ENCODE measurements at places on chromosomes 1 and 21.
A peak's percentile ranks its signal among the peaks of the same experiment; 100 is the strongest.

GRCh38 chr1:218983433-218983832 lies 190.2 kb upstream of the LYPLAL1 start:
- no peak for DNase-seq

- no peak for DNase-seq
Measured at GRCh38 chr21:31675960-31676359, 16.5 kb downstream of the SOD1 start.

- DNase-seq = no peak
Measured at GRCh38 chr1:119091618-119092017, 48.8 kb downstream of the WARS2 start.

DNA sequence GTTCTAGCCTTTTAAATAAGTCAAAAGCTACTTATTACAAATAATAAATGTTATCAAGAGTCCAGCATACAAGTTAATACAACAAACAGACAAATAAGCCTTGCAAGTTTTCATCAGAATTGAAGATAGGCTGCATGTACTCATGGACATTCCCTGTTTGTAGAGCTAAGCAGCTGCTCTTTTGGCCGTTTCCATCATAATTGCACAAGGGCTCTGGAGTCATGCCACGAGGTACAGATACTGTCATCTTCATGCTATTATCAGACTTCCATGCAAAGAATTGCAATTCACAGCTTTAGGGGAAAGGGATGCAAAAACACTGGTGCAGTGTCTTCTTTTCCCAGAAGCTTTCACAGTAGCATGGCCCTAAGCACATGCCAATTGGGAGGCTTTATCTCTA lies 52.8 kb upstream of the TBX15 start:
- peak; percentile 20 for DNase-seq

GRCh38 chr1:150909585-150910180 lies 16.5 kb upstream of the SETDB1 start:
- DNase-seq = no peak

- no peak for DNase-seq
Measured at GRCh38 chr1:29461115-29461739, 224.9 kb downstream of the PTPRU start.

GRCh38 chr1:82924666-82925065 lies 1074.3 kb downstream of the TTLL7 start:
- no peak for DNase-seq

GRCh38 chr1:245763873-245764331 lies 609.1 kb downstream of the KIF26B start:
- peak; percentile 15 for DNase-seq

- peak; percentile 72 for DNase-seq
Measured at GRCh38 chr1:178417858-178418257, 78.9 kb downstream of the CLEC20A start.

All from fibroblast of skin of scalp (primary cell).